ENCODE measurements at places on chromosomes 6 and 20.

- DNase-seq = no peak
Measured at GRCh38 chr6:170160031-170160627, 130.7 kb downstream of the DLL1 start.

- peak; percentile 94 for DNase-seq
Measured at GRCh38 chr6:35601331-35602132, 87.2 kb downstream of the FKBP5 start.

DNA sequence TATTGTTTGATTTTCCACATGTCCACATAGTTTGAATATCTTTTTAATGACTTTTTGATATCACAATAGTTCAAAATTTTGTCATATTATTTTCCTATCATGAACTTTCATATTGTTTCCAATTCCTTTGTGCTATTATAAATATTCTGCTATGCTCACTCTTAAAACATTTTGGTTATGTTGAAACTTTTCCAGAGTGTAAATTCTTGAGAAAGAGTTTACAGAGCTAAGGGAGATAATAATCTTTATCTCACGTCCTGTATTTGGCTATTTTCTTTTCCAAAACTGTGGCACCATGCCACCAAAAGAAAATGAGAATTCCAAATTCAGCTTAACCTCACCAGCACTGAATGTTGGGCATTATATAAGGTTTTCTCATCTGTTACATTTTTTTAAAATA, 210.9 kb downstream of the TFAP2B start:
- DNase-seq = no peak

- DNase-seq = no peak
Measured at GRCh38 chr6:147054871-147055270, 149.3 kb upstream of the STXBP5 start.
